CD4-positive, alpha-beta memory T cell (primary cell): ENCODE measurements at places on chromosomes 5 and 9.

DNA sequence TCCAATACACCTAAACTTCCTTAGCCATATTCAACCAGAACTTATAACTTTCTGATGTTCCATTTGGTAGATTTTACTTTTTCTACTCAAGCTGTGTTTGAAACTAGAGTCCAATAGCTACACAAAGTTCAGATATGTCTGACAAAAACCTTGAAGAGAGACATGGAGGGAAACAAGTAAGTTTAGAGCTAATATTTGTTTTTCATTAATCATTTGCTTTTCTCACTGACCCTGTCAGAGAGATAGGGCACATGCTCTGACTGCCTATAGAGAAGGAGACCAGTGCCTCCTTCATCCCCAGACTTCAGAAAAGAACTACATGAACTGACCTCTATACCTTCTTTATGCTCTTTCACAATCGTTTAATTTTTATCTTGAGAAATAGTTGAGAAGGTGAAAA is 157.0 kb upstream of the PPP1R2B start:
- DNase-seq, result no peak
- H3K27ac ChIP-seq, result no peak overlapping the region
- no peak overlapping the region for H3K4me3 ChIP-seq

DNA sequence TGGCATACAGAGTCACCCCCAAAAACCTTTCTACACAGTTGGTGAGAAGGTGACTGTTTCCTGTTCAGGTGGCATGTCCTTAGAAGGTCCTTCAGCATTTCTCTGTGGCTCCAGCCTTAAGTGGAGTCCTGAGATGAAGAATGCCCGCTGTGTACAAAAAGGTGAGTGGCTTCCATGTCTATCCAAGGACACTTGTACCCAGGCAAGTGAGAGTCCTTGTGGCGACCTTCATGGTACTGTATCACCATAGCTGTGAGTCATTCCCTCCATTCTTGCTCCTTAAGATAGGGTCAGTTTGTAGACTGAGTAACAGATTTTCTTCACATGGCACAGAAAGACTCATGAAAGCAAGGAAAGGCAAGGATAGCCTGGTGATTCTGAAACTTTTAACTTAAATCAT is 63.1 kb downstream of the C7 start:
- no peaks in the 10 kb centered on the region for H3K27me3 ChIP-seq
- no peak overlapping the region for H3K27ac ChIP-seq
- H3K36me3 ChIP-seq, result no peaks in the 10 kb centered on the region
- H3K4me1 ChIP-seq, result no peaks in the 10 kb centered on the region

GRCh38 chr5:17014686-17015085 is 78.6 kb upstream of the MYO10 start:
- no peaks in the 10 kb centered on the region for H3K27me3 ChIP-seq
- no peak overlapping the region for H3K4me3 ChIP-seq
- H3K4me1 ChIP-seq, result no peaks in the 10 kb centered on the region
- DNase-seq, result no peak
- H3K27ac ChIP-seq, result no peak overlapping the region

DNA sequence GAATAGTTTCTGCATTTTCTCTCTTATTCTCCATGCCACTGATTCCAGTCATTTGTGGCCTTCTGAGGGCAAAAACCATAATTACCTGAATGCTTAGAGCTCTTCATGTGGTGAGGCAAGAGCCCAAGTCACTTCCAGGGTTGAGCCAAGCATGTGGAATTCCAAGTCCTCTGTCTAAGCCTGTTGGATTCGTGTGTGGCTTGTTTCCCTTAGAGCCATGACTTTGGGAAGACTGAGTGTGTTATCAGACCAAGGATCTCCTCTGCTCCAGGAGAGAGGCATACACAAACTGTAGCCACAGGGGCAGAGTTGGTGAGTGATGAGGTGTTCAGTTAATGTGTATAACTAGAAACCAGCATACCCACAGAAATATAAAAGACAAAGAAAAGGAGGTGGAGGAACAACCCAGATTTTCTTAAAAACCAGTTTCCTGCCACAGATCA is 27.1 kb downstream of the SLC22A5 start:
- peaks cover 74% of the 10 kb centered on the region for H3K4me1 ChIP-seq
- DNase-seq, result no peak
- no peaks in the 10 kb centered on the region for H3K36me3 ChIP-seq
- peak overlapping the region; percentile 16 for H3K27ac ChIP-seq
- no peak overlapping the region for H3K4me3 ChIP-seq

DNA sequence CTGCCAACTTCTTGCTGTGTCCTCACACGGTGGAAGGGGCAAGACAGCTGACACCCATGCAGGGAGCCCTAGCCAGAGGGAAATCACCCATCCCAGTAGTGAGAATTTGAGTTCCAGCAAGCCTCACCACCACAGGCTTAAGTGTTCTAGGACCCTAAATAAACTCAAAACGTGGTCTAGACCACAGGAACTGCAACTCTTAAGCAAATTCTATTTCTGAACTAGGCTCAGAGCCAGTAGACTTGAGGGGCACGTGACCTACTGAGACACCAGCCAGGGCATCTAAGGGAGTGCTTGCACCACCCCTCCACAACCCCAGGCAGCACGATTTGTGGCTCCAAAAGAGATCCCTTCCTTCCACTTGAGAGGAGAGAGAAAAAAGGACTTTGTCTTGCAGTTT is 96.0 kb upstream of the PHF24 start:
- no peak for DNase-seq
- no peaks in the 10 kb centered on the region for H3K27me3 ChIP-seq
- no peak overlapping the region for H3K27ac ChIP-seq
- no peaks in the 10 kb centered on the region for H3K4me1 ChIP-seq

DNA sequence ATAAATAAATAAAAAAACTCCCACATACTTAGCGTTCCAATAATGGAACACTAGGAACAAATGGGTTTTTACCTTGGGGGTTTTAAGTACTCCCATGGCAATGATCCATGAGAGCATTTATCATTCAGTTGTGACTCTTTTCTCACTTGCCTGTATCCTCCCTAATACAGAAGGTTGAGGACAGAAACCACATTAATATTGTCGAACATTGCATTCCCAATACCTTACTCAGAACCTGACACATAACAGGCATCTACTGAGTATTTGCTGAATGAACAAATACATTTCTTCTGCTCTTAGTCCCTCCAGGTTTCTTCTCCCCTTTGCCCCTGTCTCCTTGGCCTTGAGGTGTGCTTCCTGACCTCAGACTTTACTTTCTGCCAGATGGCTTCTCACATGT is 175.9 kb downstream of the CEMIP2 start:
- H3K27me3 ChIP-seq, result no peaks in the 10 kb centered on the region
- no peaks in the 10 kb centered on the region for H3K4me1 ChIP-seq
- DNase-seq, result no peak
- no peak overlapping the region for H3K27ac ChIP-seq

- no peak overlapping the region for H3K27ac ChIP-seq
- H3K27me3 ChIP-seq, result no peaks in the 10 kb centered on the region
- H3K4me3 ChIP-seq, result no peak overlapping the region
- H3K36me3 ChIP-seq, result no peaks in the 10 kb centered on the region
These were observed 5.8 kb upstream of the ZBTB43 start for GRCh38 chr9:126799034-126799433.

- peaks cover 94% of the 10 kb centered on the region for H3K36me3 ChIP-seq
- H3K27ac ChIP-seq, result no peak overlapping the region
- DNase-seq, result no peak
- no peaks in the 10 kb centered on the region for H3K27me3 ChIP-seq
These were observed 19.3 kb downstream of the GPX3 start for GRCh38 chr5:151039665-151040064.

DNA sequence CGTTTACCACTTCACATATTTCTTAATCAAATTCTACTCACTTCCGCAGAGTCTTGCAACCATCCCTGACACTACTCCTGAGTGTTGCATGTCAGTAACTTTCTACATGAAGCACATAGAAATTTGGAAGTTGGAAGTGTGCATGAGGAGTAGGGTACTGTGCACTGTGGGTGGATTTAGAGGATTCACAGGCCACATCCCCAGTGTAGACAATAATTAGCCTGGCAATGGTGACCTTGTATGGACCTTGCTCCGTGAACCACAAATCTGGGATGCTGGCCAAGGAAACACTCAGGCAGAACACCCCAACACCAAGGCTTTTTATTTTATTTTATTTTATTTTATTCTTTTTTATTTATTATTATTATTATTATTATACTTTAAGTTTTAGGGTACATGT is 25.5 kb downstream of the CTSL start:
- DNase-seq, result no peak
- H3K4me3 ChIP-seq, result no peak overlapping the region
- no peak overlapping the region for H3K27ac ChIP-seq
- H3K36me3 ChIP-seq, result no peaks in the 10 kb centered on the region
- H3K27me3 ChIP-seq, result no peaks in the 10 kb centered on the region
- no peaks in the 10 kb centered on the region for H3K4me1 ChIP-seq

- H3K27me3 ChIP-seq, result no peaks in the 10 kb centered on the region
- H3K36me3 ChIP-seq, result no peaks in the 10 kb centered on the region
- H3K27ac ChIP-seq, result no peak overlapping the region
- no peaks in the 10 kb centered on the region for H3K4me1 ChIP-seq
- no peak overlapping the region for H3K4me3 ChIP-seq
- DNase-seq, result no peak
These were observed 107.4 kb downstream of the SCAMP1 start for GRCh38 chr5:78467752-78468357.

DNA sequence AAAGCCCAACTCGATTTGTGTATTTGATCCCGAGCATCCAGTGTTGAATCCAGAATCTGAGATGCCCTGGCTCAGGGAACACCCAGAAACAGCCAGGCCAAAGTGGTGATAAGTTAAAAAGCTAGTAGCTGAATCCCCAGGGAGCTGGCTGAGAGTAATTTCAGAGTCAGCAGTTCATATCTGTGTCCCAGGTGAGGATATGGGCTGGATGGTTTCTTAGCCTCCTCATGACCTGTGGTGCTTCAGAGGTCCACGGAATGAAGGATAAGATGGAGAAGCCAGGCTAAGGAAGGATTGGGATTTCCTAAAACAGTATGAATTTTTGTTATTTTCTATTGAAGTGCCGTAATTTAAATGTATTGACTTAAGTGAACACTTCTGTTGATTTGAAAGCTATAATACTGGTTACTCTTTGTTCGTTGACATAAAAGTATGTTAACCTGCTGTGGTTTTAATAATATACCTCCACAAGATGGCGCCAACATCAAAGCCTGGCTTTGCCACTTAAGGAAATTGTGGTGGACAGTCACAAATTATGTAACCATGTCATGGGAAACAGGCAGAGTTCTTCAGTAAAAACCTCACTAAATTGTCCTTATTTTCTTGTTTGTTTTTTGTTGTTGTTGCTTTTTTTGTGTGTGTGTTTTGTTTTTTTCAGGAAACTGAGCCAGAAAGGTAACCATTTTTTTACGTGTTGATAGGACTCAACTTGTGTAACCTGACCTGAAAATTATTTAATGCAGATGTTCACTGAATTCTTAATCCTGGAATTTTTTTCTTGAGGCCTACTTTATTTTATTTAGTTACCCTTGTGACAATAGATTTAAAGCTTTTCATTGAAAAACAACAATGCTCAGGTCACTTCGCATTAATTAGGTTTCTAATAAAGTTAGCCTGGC is 11.4 kb downstream of the MTAP start:
- H3K4me3 ChIP-seq, result no peak overlapping the region
- peaks cover 25% of the 10 kb centered on the region for H3K36me3 ChIP-seq
- peak; percentile 74 for DNase-seq
- peaks cover 14% of the 10 kb centered on the region for H3K4me1 ChIP-seq
- H3K27me3 ChIP-seq, result no peaks in the 10 kb centered on the region

DNA sequence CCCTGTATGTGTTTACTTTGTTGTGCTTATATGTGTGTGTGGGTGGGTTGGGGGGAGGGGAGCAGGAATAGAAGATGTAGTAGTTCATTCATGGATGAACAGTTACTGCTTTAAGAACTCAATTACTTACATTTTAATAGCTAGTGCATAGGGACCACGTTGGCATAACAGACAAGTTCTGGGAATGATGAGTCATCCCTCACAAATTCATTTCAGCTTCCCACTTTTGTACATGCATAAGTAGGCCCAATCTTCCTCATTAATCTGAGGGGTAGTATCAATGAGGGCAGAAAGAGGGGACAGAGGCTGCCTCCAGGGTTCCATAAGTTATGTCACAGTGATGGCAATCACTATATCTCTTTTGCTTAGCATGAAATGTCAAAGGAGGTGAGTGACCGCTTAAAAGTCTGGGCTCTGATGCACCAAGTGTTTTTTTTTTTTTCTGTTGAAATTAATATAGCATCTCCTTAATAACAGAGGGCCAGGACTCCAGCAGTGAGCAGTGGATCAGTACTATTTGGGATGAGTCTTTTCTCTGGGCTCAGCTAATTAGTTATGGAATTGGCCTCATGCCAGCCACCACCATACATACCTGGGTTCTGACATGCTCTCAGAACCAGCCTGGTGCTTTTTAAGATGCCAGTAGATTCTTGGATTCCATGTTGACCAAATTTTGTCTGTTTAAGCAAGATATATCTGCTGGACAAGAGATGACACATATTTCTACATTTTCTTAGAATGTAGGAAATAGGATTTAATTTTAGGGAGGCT is 37.1 kb downstream of the PRDM6 start:
- H3K27me3 ChIP-seq, result no peaks in the 10 kb centered on the region
- H3K4me3 ChIP-seq, result no peak overlapping the region
- H3K36me3 ChIP-seq, result no peaks in the 10 kb centered on the region
- H3K4me1 ChIP-seq, result no peaks in the 10 kb centered on the region
- DNase-seq, result no peak

DNA sequence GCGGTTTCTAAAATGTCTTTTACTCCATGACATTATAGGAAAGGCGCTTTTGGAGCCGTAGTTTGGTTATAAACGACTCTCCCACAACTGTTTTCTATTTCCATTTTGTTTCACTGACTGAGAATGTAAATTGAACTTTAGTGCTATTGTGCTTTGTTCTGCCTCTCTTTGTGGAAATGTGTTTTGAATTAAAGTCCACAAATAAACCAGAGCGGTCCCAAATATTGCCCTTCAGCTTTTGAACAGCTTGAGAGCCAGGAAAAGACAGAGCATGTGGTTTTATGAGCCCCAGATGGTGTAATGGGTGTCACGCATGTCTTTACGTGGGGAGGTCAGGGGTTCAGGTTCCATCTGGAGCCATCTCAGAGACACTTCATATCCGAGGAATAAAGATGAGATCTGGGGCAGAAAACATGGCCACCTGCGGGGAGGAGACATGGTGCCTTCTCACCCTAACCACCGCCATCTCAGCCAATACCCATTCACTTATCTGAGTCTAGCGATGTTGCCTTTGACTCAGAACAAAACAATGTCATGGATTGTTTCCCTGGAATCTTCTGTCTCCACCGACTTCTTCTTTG is 42.5 kb upstream of the ROR2 start:
- H3K27me3 ChIP-seq, result no peaks in the 10 kb centered on the region
- DNase-seq, result no peak
- H3K4me1 ChIP-seq, result no peaks in the 10 kb centered on the region
- no peaks in the 10 kb centered on the region for H3K36me3 ChIP-seq
- H3K27ac ChIP-seq, result no peak overlapping the region
- H3K4me3 ChIP-seq, result no peak overlapping the region

DNA sequence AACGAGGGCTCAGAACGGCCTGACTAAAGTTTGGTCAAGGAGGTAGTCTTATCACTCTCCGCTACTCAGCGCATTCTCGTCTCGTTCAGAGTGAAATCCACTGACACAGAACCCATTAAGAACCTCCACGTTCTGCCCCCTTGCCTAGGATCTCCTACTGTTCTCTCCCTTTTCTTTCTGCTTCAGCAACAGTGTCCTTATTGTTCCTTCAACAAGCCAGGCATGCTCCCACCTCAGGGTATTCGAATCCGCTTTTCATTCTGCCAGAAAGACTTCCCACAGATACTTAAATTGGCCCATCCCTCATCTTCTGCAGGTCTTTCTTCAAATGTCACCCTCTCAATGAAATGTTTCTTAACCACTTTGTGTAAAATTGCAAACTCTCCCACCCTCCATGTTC is 4.3 kb upstream of the ZNF354C start:
- H3K36me3 ChIP-seq, result no peaks in the 10 kb centered on the region
- no peak overlapping the region for H3K4me3 ChIP-seq
- H3K4me1 ChIP-seq, result peaks cover 3% of the 10 kb centered on the region
- H3K27me3 ChIP-seq, result no peaks in the 10 kb centered on the region
- DNase-seq, result no peak
- H3K27ac ChIP-seq, result no peak overlapping the region
